Pancreas (tissue), 10 donors: ENCODE measurements at places on chromosomes 12 and 14. TPM values are rescaled to one million over a fixed set of nuclear protein-coding genes. Genes with fewer than 3 reads are reported as not detected.
A peak's percentile ranks its signal among the peaks of the same experiment; 100 is the strongest.

C14orf132 gene
- total RNA-seq: 3.8 TPM

RNF212B gene
- not detected for total RNA-seq

BCL11B gene
- 0.35 TPM for total RNA-seq

CCDC88C gene
- total RNA-seq: 19.5 TPM

C1S gene
- 162 TPM for total RNA-seq

AMDHD1 gene
- total RNA-seq: 1.1 TPM

GRCh38 chr12:30701056-30701455, 5.4 kb upstream of the IPO8 start:
- H3K4me3 ChIP-seq: no peak overlapping the region
- H3K27me3 ChIP-seq: no peaks in the 10 kb centered on the region
- no peak for DNase-seq

- no peaks in the 10 kb centered on the region for H3K36me3 ChIP-seq
- DNase-seq: no peak
- no peaks in the 10 kb centered on the region for H3K4me1 ChIP-seq
- no peaks in the 10 kb centered on the region for H3K27me3 ChIP-seq
- H3K27ac ChIP-seq: no peak overlapping the region
Observed at GRCh38 chr12:122994140-122994675, 13.7 kb downstream of the ARL6IP4 start.

DNA sequence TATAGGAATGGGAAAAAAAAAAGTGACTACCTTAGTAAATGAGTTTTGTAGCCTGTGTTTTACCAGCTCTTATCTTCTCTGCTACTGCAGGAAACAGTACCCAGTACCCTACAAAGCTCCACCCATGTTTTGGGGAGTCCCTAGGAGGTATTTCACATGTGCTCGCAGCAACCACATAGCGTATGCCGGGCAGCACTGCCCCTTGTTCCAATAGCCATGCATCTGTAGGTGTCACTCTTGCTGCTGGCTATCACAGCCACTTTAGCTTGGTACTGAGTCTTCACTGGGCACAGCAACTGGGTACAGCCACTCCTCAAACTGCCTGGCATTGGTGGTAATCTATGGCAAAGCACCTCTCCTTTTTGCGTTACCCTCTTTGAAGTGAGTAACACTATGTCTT, 2.0 kb upstream of the MDM1 start:
- H3K4me3 ChIP-seq: no peak overlapping the region
- no peak overlapping the region for H3K27ac ChIP-seq
- DNase-seq: no peak
- H3K27me3 ChIP-seq: no peaks in the 10 kb centered on the region
- no peaks in the 10 kb centered on the region for H3K36me3 ChIP-seq

DNA sequence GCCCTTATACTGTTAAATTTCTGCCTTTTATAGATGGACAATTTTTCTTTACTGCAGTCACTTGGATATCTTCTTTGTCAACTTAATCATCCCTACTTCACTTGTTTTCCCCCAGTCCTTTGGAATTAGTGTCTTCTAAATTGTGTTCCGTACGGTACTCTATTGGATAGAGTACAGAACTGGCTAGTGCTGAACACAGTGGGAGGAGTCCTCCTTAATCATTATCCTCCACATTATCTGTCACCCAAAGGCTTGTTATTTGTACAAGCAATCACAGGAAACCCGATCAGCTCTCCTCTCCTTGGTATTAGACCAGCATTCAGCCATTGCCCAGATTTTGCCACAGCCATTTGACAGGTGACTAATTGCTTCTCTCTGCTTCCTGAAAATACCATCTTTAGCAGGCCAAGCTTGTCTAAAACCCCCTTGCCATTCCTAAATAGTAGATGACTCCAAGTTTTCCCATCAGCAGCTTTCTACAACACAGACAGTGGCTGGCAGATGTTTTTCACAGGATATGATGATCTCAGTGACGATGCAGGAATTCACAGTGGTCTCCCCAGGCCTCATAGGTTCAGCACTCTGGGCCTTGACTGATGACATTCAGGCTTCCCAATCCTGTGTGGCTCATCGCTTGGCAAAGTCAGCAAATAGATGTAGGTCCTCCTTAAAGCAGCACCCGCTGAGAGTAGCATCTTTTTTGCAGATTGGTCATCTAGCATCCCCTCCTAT, 216.0 kb upstream of the RGS6 start:
- H3K36me3 ChIP-seq: no peaks in the 10 kb centered on the region
- no peaks in the 10 kb centered on the region for H3K4me1 ChIP-seq
- no peaks in the 10 kb centered on the region for H3K27me3 ChIP-seq
- no peak overlapping the region for H3K27ac ChIP-seq
- H3K4me3 ChIP-seq: no peak overlapping the region

DNA sequence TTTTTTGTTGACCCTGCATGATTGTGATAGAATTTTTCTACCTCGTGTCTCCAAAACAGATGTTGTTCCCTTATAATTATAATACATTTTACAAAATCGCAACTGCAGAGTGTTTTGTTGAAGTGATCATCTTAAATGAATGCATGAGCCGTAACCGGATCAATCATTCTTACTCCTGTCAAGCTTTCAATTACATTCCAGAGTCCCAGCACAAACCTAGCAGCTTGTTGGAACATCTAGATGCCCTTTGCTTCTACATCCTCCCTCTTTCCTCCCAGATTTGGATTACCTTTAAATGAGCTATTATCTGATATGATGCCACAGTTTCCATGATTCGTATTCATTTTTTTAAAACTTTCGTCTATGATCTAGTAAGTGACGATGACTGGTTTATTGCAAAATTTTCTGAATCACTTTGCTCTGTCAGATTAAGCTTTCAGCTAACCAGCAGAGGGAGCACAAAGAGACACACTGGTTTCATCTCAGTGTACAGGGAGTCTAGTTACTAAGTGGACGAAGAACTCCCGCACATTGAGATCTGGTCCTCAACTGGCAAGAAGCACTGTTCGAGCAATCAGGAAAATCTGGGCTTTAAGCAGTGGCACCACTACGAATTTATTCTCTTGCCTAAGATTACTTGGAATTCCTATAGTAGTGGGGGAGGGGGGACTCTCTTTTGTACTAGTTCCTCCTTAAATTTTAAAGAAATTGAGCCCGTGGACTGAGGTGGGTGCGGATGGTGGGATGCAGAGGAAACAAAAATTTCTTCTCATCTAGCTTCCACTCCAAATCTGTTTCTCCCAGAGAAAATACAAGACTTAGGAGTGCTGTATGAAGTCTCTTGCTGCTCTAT, 40.9 kb downstream of the TSHR start:
- H3K4me3 ChIP-seq: no peak overlapping the region
- H3K36me3 ChIP-seq: no peaks in the 10 kb centered on the region
- no peak overlapping the region for H3K27ac ChIP-seq
- no peak for DNase-seq
- no peaks in the 10 kb centered on the region for H3K4me1 ChIP-seq

GRCh38 chr14:80965037-80965436, 9.6 kb downstream of the TSHR start:
- no peak overlapping the region for H3K4me3 ChIP-seq
- H3K4me1 ChIP-seq: no peaks in the 10 kb centered on the region
- no peaks in the 10 kb centered on the region for H3K27me3 ChIP-seq
- no peak overlapping the region for H3K27ac ChIP-seq
- DNase-seq: no peak

GRCh38 chr12:81296556-81297305, 218.9 kb downstream of the ACSS3 start:
- no peak overlapping the region for H3K4me3 ChIP-seq
- no peaks in the 10 kb centered on the region for H3K27me3 ChIP-seq
- H3K36me3 ChIP-seq: no peaks in the 10 kb centered on the region
- H3K4me1 ChIP-seq: no peaks in the 10 kb centered on the region

DNA sequence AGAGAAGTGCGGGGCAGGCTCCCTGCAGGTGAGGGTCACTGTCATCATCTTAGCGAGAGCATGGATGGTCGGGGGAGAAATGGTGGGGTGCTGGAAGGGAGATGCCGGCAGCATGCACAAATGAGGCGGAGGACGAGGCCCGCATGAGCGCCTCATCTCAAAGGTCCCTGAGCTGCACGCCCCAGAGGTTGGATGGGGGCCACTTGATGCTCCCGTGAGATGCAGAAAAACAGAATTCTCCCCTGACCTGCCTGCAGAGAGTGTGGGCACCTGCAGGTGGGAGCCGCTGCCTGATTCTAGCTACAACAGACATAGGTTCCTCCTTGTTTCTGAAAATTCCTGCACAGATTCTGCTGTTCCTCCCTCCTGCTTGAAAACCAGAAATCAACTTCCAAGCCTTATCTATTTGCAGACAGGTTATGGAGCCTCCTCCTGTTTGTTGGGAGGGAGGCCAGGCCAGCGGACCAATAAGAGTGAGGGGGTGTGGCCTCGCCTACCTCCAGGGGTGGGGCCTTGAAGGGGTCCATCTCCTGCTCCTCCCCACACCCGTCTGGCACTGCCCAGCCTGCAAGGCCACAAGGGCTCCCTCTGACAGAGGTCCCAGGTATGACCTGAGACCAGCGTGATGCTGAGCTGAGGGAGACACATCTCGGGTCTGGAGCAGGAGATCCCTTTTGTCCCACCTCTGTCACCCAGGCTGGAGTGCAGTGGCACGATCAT, 67.2 kb downstream of the KDM2B start:
- DNase-seq: no peak
- H3K27me3 ChIP-seq: no peaks in the 10 kb centered on the region
- H3K4me3 ChIP-seq: no peak overlapping the region
- H3K27ac ChIP-seq: no peak overlapping the region
- no peaks in the 10 kb centered on the region for H3K36me3 ChIP-seq

GRCh38 chr14:102998393-102998792, 59.0 kb downstream of the CDC42BPB start:
- no peaks in the 10 kb centered on the region for H3K27me3 ChIP-seq
- no peak for DNase-seq
- H3K36me3 ChIP-seq: peaks cover 7% of the 10 kb centered on the region
- H3K27ac ChIP-seq: no peak overlapping the region

DNA sequence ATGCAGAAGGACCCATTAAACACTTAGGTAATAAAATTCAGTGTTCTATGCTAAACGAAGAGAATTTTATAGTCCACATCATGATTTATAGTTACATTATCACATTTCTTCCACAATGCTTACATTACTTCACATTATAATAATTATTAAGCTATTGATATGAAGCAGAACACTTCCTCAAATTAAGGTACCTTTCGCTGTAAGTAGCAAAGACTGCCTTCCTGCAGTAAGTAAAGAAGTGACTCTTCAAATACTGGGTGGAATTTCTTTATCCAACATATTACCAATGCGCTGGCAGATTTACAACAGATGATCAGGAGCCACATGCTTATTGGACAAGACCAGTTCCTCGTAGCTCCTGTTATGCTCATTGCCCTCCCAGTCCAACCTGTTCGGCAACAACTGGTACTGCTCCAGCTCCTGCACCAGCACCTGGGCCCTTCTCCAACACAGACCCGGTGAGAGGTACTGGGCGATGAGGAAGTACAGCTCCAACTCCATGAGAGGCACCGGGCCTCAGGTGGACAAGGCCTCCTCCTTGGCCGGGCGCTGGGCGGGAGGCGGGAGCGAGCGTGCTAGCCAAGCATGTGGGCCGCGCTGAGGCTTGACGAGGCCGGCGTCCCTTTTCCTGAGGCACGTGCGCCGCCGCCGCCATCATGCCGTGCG, 210.7 kb upstream of the ATP2B1 start:
- H3K4me3 ChIP-seq: no peak overlapping the region
- H3K36me3 ChIP-seq: no peaks in the 10 kb centered on the region
- no peak for DNase-seq
- H3K27ac ChIP-seq: no peak overlapping the region
- no peaks in the 10 kb centered on the region for H3K4me1 ChIP-seq

DNA sequence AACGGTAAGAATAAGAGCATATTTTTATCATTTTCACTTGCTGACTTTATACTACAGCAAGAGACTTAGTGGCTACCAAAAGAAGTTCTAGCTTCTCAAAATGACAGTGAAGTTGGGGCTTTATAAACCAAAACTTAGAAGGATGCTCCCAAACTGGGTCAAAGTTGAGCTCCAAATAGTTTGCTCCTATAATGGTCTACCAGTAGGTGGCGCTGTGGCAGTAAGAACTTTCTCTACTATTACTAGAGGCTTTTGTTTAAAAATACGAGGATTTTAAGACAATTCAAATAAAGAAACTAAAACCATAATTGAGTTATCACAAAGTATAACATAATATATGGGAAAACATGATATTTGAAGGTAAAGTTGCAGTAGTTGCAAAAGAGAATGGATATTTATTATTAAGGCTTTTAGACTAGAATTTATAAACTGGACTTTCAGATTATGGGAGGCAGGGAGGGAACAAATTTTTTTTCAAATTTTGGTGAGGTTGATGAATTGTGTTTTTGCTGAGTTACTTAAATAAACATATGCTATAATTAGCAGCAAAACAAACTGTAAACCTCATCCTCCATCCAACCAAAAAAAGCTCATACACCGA, 75.0 kb downstream of the TGFB3 start:
- no peaks in the 10 kb centered on the region for H3K4me1 ChIP-seq
- peak; percentile 62 for DNase-seq
- H3K27ac ChIP-seq: no peak overlapping the region
- no peaks in the 10 kb centered on the region for H3K27me3 ChIP-seq
- no peak overlapping the region for H3K4me3 ChIP-seq
- H3K36me3 ChIP-seq: no peaks in the 10 kb centered on the region

DNA sequence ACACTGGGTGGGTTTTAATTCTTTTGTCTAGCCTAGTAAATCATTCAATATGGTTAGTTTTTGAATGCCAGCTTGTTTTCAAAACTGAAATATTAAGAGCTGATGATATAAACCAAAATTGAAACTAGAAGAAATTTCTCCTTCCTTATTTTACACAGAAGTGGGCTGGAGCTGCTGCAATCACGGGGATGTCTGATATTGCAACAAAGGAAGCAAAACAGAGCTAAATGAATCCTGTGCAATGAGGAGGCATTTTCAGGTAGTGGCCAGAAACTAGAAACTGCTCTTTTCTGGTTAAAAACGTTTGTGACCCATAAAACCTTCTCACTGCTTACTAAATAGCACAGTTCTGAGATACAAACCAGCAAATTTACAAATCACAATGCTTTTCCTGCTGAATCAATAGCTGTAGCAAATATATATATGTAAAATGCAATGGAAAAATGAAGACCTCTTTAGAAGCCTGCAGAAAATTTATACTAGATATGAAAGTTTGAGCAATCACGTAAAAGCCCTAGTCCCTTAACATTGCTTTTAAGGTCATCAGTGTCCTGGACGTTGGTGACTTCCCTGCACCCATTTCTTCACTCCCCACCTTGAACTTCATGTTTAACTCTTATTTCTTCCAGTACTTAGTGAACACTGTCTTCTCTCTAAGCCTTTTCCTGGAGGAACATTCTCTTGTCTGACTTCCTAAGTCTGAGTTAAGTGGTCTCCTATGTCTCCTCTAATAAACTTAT, 15.9 kb upstream of the LRRK2 start:
- no peaks in the 10 kb centered on the region for H3K4me1 ChIP-seq
- H3K4me3 ChIP-seq: no peak overlapping the region
- H3K36me3 ChIP-seq: no peaks in the 10 kb centered on the region

DNA sequence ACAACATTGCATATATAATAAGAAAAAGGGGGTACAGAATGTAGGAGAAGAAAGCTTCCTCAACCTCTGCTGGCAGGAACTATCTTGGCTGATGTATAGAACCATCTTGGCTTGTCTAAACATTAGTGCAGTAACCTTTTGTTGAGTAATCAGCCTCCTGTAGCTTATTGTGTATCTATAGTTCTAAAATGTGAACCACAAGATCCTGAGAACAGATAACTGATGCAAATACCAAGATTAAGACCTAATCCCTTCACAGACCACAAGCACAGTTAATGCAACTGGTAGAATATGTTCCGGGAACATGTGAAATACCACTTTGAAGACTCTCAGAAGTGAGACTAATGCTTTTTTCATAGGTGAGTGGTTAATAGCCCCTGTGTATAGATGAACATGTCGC, 50.7 kb upstream of the KCNC2 start:
- no peaks in the 10 kb centered on the region for H3K36me3 ChIP-seq
- no peak overlapping the region for H3K4me3 ChIP-seq
- DNase-seq: no peak
- no peak overlapping the region for H3K27ac ChIP-seq
- no peaks in the 10 kb centered on the region for H3K4me1 ChIP-seq
